ENCODE measurements at places on chromosomes 11 and 22.

GRCh38 chr22:38440747-38441350 lies 14.2 kb downstream of the KCNJ4 start:
- no peak for DNase-seq

DNA sequence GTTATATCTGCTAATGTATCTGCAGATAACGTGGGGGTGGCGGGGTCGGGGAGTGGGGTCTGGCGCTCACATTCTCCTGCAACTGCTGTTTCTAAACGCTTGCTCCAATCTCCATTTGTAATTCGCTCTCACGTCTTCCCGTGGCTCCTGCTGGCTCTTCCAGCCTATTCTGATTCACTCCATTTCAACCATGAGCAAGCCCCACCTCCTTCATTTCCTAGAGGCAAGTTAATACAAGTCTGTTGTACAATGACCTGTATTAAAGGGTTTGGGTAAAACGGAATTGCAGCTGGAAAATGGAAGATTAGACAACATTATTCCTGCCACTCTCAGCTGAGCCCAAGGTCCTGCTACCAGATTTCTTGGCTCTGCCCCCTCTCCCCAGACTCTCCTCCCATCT lies 132.3 kb downstream of the CSNK2A3 start:
- DNase-seq, result no peak

DNA sequence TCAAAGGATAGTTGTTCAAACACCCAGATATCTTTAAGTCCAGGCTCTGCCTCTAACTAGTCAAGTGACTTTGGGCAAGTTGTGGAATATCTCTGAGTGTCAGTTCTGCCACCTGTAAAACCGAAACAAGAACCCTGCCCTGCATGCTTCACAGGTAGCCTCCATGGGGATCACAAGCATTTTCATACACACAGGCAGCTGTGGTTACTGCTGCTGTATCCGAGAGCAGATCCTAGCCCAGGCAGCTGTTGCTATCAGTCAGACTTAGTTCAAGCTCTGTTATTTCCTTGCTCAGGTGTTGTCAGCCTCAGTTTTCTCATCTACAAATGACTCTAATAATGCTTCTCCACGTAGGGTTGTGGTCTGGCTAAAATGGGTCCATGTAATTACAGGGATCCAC lies 6.5 kb upstream of the RASD2 start:
- DNase-seq, result no peak

GRCh38 chr11:114130629-114131277 lies 71.2 kb downstream of the ZBTB16 start:
- no peak for DNase-seq

DNA sequence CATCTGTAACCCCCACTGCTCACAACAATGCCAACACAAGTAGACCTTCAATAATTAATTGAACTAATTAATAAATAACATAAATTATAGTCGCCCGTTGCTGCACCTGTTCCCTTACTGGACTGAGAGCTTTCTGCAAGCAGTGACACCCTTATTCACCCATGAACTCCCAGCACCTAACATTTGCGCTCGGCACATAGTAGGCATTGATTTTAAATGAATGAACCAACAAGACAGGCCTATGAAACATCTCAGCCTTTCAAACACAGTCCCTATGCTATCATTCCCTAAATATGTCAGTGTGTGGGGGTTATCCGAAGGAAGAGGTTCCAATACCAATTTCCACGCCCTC lies 1.1 kb downstream of the THAP12 start:
- no peak for DNase-seq

DNA sequence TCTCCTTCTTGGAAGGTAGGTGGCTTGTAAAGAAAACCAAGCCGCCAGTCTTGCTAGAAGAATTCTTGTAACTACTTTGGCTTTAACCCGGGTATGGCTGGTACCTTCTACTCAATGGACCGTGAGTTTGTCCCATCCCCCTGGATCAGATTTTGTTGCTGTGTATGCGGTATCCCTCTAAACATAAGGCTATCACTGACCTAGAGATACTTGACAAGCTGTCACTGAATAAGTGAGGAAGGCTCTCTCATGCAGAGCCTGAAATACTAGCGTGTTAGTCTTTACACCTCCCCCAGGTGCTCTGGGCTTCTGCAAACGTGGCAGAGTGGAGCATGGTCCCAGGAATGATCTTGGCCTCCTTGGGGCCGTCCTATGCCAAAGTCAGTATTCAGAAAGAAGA lies 34.5 kb downstream of the GLB1L2 start:
- DNase-seq, result no peak

GRCh38 chr11:102546427-102546826 lies 15.9 kb upstream of the MMP7 start:
- DNase-seq, result peak; percentile 87

DNA sequence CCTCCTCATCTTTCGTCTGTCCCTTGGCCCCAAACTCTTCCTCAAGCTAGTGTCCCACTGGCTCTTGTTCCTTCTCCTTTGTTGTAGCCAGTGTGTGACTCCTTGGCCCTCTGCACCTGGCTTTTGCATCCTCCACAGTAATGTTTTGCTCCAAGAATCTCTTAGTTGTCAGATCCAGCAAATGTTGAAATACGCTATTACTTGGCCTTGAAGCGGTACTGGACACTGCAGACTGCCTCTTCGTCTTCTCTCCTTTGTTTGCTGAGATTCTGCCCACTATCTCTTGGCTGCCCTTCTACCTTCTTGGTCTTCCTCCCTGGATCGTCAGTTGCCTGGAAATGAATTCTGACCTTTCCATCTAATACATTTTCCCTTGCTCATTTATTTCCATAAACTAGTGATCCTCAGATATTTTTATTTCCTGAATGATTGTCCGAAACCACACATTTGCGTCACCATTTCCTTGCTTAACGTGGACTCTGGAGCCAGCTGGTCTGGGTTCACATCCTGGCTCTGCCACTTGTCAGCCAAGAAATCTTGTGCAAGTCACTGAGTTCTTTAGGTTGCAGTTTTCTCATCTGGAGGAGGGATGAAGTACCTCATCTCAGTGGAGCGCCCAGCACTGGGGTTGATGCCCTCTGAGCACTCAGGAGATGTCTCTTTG lies 113.6 kb downstream of the LDLRAD3 start:
- no peak for DNase-seq

- DNase-seq, result no peak
Observed at GRCh38 chr11:76135491-76135890, 70.8 kb downstream of the WNT11 start.

GRCh38 chr11:33617672-33618350 lies 82.8 kb downstream of the C11orf91 start:
- DNase-seq, result no peak

GRCh38 chr11:67506426-67507051 lies 1.4 kb upstream of the PITPNM1 start:
- no peak for DNase-seq

- DNase-seq, result no peak
Observed at GRCh38 chr11:12052676-12053605, 44.5 kb upstream of the DKK3 start.

DNA sequence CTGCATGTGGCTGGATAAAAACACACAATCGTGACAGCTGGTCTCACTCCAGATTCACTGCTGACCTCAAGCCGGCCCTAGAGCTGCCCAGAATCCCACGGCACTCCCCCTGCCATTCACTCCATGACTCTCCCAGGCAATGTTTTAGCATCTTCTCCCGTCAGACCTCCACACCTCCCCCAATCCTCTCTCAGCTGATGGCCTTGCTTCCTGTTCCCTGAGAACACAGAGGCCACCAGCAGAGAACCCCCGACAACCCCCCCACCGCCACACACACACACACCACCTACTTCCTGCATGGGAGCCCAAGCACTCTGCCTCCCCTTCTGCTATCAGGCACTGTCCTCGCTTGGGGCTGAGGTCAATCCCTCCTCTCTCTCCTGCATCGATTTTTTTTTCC lies 9.3 kb downstream of the TNKS1BP1 start:
- DNase-seq, result peak; percentile 26

- DNase-seq, result no peak
Observed at GRCh38 chr11:122100756-122101080, 15.3 kb downstream of the BLID start.

GRCh38 chr11:112526699-112527416 lies 266.2 kb upstream of the PLET1 start:
- DNase-seq, result peak; percentile 39

- peak; percentile 78 for DNase-seq
Observed at GRCh38 chr11:73218106-73218829, at the start of gene P2RY2. P2RY2 (plus strand) TSS chr11:73218281; CDS start chr11:73234160, 15,879 bp downstream.

DNA sequence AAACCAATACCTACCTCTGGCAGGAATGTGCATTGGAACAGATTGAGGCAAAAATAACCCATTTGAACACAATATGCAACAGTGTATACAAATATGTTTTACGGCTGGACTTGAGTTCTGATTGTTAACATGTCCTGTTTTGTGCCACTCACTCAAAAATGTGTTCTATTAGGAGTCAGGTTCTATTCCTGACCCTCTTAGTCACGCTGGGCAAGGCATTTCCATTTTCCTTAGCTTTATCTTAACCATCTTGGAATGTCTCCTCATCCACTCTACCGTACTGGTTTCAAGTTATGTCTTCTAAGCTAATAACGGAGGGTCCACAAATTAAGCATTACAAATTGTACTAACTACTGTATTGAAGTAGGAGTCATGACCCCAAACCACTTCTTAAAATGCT lies 78.6 kb downstream of the MAML2 start:
- no peak for DNase-seq

DNA sequence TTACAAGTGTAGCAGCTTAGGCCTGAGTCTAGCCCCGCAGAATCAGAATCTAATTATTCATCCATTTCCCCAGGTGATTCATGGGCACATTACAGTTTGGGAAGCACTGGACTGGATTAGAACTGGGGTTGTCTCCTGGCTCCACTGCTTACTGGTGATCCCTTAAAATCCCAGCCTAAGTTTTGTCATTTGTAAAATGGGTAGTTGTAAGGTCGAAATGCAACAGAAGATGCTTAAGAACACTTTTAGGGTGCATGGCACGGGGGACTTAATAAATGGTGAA lies 1.3 kb downstream of the STX3 start:
- DNase-seq, result no peak
